Activated naive CD4-positive, alpha-beta T cell treated with anti-CD3 and anti-CD28 coated beads for 36 hours (primary cell): ENCODE measurements at places on chromosomes 2 and 18. TPM values are rescaled to one million over a fixed set of nuclear protein-coding genes. Genes with fewer than 3 reads are reported as not detected.

- DNase-seq: no peak
- peak overlapping the region; percentile 71 for H3K27ac ChIP-seq
- peaks cover 72% of the 10 kb centered on the region for H3K36me3 ChIP-seq
- no peaks in the 10 kb centered on the region for H3K27me3 ChIP-seq
- no peak overlapping the region for H3K4me3 ChIP-seq
- H3K4me1 ChIP-seq: peaks cover 34% of the 10 kb centered on the region
Observed at GRCh38 chr2:190968522-190968921, 45.4 kb downstream of the STAT1 start.

Gene TTC39C
- total RNA-seq: 44.2 TPM

GRCh38 chr2:128092656-128093055 lies 1.7 kb downstream of the UGGT1 start:
- DNase-seq: no peak
- H3K36me3 ChIP-seq: peaks cover 7% of the 10 kb centered on the region
- no peaks in the 10 kb centered on the region for H3K27me3 ChIP-seq
- H3K4me3 ChIP-seq: peak overlapping the region; percentile 38
- peaks cover 47% of the 10 kb centered on the region for H3K4me1 ChIP-seq
- no peak overlapping the region for H3K27ac ChIP-seq

- no peaks in the 10 kb centered on the region for H3K4me1 ChIP-seq
- no peak for DNase-seq
- no peak overlapping the region for H3K27ac ChIP-seq
- no peaks in the 10 kb centered on the region for H3K36me3 ChIP-seq
- peaks cover 3% of the 10 kb centered on the region for H3K27me3 ChIP-seq
Observed at GRCh38 chr18:70363861-70364260, 75.0 kb downstream of the SOCS6 start.

DNA sequence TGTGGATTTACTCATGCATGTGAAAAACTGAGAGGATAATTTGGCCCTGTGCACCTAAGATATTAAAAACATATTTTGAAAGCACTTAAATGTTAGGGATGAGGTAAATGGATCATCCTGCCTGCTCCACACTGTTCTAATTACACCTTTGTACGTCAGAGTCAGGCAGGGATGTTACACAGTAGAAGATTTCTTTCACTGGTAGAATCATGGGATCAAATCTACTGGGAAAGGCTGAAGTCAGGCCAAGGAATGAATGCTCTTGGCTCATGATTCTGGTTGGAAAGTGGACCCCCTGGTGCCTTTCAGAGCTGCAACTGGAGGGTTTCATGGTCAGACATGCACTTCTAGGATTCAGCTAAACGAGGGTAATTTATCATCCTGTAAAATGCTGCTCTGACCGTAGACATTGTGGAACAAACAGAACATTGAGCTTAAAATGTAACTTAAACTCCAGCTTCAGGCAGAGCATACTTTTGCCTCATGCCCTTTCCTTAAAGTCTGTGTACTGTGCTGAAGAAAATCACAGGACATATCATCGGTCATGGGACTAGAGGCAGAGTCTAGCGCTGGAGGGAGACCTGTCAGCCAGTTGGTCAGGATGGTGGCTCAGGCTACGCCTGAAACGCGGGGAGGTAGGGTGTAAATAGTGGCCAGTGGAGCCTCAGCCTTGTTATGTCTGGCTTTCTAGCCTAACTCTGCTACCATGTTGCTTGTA lies 4.9 kb downstream of the KCNE4 start:
- no peak for DNase-seq
- H3K4me1 ChIP-seq: no peaks in the 10 kb centered on the region
- H3K4me3 ChIP-seq: no peak overlapping the region

DNA sequence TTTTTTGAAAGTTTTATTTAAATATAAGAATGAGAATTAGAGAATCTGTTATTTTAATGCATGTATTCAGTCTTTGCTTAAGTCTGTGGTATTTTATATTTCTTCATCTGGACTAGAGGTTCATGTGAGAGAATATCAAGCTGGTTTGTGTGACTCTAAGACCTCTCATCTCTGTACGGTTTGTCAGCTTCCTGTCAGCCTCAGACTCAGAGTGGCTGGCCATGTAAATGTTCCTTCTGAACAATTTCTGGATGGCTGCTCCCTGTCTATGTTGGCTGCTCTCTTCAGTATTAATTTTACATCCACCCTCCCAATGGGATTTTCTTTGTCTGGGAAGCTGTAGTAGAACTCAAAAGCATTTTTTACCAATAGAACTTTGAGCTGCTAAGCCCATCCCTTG lies 225.3 kb upstream of the THUMPD2 start:
- no peak overlapping the region for H3K4me3 ChIP-seq
- no peak overlapping the region for H3K27ac ChIP-seq
- H3K4me1 ChIP-seq: no peaks in the 10 kb centered on the region
